Astrocyte of the spinal cord (primary cell): ENCODE measurements at places on chromosomes 12 and 14.

DNA sequence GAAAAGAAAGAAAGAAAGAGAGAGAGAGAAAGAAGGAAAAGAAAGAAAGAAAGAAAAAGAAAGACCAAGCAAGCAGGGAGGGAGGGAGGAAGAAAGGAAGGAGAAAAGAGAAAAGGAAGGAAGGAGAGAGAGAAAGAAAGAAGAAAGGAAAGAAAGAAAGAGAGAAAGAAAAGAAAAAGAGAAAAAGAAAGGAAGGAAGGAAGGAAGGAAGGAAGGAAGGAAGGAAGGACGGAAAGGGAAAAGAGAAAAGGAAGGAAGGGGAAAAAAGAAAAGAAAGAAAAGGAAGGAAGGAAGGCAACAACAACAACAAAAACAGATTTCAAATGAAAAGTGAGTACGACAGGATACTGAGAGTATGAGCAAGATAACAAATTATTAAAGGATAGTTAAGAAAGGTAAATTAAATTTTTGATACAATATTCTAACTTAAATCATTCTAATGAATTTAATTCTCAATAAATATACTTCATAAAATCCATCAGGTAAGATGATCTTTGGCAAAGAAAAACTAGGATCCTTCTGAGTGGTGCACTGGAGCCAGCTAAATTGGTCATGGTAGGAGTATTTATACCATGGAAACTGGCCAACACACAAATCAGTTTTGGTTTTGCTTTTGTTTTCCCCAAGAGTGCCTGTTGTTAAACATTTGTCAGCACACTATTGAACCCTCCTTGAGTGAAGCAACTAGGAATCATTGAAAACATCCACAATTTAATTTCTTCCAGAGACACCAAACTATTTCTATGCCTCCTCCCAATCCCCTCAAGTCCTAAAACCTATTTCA, 56.1 kb upstream of the DYRK2 start:
- DNase-seq: peak; percentile 67

- peak; percentile 25 for DNase-seq
These were observed 235.9 kb upstream of the KITLG start for GRCh38 chr12:88816201-88816600.

DNA sequence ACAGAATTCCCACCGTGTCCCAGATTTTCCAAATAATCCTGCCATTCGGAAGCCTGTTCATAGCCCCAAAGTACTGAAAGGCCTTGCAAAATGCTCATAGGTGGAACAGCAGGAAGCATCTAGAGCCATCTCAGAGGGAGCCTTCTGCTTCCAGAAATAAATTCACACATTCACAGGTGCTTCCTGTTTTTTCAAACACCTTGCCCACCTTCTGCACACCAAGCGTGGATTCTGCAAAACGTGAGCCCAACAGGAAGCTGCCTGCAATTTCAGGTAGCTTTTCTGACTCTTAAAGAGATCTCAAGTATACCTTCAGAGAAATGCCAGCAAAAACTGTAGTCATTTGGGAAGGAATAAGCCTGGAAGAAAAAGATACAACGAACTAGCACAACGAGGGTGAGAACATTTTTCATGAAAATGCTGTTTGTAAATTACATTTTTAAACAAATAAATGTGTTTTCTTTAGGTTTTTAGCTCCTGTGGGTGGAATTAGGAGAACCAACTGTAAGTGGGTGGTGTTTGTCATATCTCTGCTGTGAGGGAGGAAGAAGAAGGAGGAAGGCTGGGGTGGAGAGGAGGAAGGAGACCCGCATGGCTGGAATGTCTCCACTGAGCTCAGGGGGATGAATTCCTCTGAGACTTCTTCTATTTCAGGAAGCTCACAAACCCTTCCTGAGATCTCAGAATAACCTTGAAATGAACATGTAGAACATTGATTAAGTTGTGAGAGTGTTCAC, at the start of gene IFNG-AS1:
Gene IFNG-AS1 (plus strand): TSS at position 264 of the 737 bp plus-strand sequence.
- DNase-seq: no peak

DNA sequence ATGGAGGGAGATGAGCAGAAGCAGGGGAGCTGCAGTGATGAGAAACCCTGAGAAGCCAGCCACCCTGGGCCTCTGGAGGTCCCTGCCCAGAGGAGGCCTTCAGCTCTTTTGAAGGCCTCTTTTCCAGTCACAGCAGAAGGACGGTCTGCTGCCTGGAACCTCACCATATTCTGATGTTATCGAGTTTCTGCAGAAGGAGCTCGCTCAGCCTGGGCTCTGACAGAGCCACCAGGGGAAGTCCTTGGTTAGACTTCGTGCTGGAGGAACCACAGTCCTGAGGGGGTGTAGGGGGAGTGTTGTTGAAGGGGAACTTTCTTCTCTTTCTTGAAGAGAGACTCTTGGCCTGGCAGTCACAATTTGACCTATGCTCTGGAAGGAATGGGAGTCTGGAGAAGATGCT, 25.1 kb upstream of the BATF start:
- DNase-seq: no peak

DNA sequence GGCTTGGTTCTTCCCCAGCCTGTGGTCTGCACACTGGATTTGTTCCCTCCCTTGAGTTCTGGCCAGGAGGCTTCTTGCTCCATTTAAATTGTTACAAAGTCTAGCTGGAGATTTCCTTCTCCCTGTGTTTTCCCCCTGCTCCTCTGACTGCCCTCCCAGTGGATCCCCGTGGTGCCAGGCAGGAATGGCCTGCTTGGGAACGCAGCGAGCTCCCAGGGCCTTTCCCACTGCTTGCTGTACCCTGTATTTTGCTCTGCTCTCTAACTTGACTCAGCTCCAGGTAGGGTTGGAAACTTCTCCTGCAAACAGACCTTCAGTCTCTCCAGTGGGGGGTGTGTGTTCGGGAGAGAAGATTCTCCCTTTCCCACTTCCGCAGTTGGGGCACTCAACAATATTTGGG, 349.2 kb upstream of the FBXO33 start:
- no peak for DNase-seq

DNA sequence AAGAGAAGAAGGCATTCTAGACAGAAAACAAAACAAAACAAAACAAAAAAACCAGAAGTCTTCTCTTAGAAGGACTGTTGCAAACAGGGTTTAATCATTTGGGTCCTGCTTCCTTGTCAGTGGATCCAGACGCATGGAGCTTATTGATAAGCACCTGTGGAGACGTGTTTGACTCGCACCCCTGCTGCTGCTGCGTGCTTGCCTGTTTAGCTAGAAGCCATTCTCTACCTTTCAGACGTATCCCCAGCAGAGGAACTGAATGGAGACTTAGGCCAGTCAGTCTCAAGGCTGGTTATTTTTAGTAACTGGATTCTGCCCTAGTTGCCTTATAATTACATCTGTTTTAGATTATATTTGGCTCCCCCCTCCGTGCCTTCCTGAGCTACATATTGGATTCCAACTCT, 186.1 kb upstream of the EEA1 start:
- peak; percentile 29 for DNase-seq

DNA sequence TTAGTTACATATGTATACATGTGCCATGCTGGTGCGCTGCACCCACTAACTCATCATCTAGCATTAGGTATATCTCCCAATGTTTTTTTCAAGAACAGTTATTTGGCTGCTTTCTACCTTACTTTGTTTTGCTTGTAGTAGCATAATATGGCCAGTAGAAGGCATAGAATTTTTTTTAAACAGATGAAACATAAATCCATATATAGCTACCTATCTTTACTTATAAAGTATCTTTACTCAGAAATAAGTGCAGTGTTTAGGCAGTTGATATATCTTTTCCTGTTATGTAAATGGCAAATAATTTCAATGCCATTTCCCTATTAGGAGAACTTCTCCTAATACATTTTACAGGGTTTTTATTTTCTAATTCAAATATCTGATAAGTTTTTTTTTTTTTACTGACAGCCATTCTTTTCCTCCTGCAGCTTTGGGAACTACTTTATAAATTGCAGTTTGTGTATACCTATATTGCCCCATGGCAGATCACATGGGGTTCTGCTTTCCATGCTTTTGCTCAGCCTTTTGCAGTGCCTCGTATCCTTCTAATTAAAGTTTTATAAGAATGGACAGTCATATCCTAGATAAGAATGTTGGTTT, 143.1 kb downstream of the PCNX1 start:
- DNase-seq: peak; percentile 29

DNA sequence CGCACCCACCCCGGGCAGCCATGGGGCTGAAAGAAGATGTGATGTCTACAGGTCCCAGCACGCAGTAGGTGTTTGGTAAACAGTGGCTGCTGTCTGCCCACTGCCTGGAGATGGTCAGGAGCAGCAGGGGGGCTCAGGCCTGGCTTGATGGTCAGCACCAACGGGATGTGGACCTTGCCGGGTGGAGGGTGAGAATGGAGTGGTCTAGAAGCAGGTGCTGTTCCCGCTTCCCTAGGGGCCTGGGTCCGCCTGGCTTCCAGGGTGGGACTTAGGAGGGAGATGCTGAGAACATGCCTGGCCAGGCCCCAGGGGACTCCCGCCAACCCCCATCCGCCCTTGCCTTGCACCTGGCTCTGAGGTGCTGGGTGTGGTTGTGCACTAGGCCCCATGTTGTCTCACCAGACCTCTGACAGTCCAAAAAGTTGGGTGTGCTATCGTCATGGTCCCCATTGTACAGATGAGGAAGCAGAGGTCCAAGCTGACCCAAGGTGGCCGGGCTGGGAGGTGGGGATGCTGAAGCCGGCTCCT, 12.9 kb downstream of the FAM222A start:
- no peak for DNase-seq

DNA sequence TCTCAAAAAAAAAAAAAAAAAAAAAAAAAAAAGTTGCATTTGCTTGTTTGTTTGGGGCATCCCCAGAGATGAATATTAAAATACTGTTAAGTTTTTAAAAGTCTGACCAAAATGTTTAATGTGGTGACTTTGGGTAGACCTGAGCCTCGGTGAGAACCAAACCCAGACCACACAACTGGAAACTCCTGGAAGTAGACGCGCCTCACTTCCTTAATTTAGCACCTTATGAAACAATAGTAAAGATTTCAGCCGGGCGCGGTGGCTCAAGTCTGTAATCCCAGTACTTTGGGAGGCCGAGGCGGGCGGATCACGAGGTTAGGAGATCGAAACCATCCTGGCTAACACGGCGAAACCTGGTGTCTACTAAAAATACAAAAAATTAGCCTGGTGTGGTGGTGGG, 9.3 kb downstream of the NFKBIA start:
- no peak for DNase-seq
